ENCODE measurements at places on chromosomes 4 and X.

DNA sequence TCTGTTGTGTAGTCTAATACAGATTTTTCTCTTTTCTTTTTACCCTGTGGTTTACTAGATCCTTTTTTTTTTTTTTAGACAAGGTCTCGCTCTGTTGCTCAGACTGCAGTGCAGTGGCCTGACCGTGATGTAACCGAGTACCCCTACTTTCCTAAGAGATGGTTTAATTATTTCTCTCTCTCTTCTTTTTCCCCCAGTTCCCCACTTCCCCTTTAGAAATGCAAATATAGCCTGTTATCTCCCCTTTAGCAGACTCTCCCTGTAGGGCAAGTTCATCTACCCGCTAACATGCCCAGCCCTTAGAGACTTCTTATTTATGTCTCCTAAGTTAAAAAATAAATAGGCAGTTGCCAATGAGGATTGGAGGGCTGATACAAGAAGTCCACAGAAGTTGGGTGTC is 4.5 kb downstream of the SNX25 start:
- no peak for DNase-seq

DNA sequence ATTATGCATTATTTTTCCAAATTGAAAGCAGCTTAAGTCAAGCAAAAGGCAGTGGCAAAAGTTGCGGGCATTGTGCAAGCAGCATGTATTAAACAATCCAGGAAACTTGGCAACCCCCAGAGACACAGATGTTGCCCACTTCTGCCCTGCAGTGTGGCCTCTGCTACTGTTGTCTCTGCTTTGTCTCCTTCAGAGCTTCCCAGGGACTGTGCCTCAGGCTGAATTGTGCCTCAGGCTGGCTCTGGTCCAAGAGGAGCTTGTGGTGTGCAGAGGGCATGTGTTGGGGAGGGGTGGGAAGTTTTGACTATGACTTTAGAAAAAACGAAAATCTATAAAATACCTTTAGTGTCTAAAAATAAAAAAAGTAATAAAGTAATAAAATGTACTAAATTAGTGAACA is 201.4 kb downstream of the CCSER1 start:
- peak; percentile 62 for DNase-seq

- DNase-seq = no peak
Measured at GRCh38 chr4:171896426-171896825, 83.2 kb downstream of the GALNTL6 start.

DNA sequence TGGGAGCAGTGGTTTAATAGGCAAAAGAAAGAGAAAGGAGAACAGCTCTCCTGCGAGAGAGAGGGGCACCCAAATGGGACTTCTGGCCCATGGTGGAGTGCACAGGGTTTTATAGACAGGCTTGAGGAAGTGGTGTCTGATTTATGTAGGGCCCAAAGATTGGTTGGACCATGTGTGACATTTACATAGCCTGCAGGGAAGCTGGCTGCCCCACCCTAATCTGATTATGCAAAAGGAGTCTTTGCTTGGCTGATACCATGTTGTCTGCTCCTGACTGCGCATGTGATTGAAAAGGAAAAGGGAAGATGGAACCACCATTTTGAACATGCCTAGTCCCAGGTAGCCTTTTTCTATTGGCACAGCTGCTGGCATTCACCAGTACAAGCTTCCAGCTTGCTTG is 100.0 kb upstream of the DIPK2B start:
- DNase-seq = no peak

DNA sequence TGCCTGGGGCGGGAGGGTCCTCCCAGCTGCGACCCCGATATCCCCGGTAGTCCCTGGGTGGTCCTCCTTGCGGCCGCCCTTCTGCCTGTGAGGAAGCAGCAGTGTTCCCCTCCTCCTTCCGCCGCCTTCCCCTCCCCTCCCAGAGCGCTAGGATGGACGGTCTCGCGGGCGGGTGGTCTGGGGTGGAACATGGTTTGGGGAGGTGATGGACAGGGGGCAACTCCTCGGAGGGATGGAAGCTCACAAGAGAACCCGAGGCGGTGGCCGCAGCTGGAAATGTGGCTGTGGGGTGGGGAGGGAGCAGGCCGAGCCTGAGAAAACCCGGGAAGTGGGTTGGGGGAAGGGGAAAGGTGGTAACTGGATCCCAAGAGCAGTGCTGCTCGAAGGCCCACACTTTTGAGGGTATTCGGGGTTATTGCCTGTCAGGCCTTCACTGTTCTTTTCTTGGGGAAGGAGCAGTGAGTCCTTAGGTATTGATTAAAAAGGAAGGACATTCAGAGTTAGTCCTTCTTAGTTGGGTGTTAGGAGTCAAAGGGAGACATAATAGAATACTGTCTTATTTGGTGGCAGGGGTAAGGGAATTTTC is 581 bp downstream of the UBE2K start:
- peak; percentile 24 for DNase-seq

- DNase-seq = peak; percentile 13
Measured at GRCh38 chr4:150609131-150609530, 27.2 kb downstream of the MAB21L2 start.

DNA sequence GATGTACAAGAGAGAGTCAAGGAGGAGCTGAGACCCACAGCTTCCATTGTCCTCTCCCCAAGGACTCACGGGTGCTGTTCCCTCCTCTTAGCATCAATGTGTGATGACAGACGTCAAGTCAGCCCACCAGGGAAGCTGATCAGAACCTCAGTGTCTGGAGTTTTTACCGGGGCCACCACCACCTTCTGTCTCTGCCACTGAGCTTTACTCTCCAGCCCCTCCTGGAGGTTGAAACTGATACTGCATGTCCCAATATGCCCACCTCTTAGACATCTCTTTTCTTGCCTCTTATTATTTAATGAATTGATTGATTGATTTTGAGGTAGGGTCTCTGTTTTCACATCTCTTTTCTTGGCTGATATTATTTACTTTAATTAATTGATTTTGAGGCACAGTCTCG is 10.3 kb upstream of the AKAP17A start:
- DNase-seq = no peak

DNA sequence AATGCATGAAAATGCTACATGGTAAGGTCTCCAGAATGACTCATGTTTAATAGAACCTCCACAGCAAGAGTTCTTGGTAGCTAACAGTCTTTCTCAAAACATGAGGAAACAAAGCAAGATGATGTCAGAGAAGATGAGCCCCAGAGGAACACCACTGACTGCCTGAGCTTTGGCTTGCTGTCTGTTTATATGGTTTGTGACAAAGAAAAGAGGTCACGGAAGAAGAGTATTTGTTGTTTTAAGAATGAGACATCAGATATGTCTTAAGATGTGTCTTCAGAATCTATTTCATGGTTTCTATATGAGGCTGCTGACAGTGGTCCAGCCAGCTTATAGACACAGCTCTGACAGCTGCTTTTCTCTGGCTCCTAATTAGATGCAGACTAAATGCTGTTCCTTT is 18.8 kb upstream of the AREG start:
- peak; percentile 36 for DNase-seq

DNA sequence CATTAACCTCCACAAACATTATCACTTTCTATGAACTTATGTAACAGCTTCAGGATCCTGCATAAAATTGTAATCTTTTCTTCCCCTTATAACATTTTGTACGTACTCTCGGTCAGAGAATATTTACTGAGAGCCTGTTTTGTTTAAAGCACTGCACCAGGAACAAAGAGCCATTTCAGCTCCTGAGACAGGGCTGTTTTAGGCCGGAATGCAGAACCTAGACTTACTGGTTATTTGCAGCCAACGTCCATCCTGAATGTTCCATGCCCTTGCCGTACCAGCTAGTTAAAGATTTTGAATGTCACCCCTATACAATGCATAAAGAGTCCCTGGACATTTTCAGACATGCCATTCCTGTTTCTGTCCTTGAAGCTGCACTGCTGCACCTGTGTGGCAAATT is 248.8 kb downstream of the PCDH7 start:
- DNase-seq = no peak

DNA sequence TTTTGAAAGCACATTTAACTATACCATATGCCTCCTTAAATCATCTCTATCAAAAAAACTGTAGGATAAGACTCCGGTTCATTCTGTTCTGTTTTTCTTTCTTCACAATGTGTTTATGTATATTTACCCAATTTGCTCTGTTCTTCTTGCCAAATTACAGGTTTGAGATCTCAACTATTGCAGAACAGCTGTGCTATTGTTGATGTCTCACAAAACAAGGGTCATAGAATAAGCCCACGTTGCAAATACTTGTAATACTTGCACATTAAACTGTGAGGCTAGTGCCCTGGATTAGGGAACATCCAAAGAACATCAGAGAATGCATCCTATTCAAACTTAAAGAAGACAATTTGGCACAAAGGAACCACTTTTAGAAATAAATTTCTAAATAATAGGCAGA is 45.4 kb downstream of the ANTXR2 start:
- no peak for DNase-seq

DNA sequence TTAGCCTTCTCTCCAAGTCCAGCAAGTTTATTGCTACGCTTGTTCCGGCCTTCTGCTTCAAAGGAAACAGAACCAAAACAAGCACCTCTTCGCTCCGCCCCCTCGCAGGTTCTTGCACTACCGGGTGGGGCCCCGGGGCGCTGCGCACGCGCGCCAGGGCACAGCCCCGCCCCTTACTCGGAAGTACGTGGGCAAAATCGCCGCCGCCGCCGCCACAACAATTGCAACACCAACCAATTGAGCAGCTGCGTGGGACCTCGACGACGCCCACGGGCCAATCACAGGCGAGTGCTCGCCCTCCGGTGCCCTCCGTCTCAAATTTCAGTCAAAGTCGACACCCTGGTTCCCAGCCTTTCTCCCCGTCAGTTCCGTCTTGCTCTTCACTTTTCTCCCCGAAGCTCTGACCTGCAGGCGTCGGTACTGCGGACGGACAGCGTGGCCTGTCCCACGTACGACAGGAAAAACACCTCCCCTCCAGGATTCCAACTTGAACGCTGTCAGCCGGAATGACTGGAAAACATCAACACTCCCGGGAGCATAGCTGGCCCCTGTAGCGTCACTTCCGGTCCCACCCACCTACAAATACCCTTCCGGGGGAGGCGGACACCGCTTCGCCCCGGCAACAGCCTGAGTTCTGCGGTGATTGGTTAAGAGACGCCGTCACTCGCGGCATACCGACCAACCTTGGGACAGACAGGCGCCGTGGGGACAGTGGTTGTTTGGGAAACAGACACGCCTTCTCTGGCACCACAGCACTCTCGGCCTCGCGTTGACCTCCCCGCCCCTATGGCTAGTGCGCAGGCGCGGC is 624 bp upstream of the OTUD5 start:
- peak; percentile 98 for DNase-seq

- DNase-seq = no peak
Measured at GRCh38 chr4:188032583-188032982, 37.0 kb downstream of the ZFP42 start.

DNA sequence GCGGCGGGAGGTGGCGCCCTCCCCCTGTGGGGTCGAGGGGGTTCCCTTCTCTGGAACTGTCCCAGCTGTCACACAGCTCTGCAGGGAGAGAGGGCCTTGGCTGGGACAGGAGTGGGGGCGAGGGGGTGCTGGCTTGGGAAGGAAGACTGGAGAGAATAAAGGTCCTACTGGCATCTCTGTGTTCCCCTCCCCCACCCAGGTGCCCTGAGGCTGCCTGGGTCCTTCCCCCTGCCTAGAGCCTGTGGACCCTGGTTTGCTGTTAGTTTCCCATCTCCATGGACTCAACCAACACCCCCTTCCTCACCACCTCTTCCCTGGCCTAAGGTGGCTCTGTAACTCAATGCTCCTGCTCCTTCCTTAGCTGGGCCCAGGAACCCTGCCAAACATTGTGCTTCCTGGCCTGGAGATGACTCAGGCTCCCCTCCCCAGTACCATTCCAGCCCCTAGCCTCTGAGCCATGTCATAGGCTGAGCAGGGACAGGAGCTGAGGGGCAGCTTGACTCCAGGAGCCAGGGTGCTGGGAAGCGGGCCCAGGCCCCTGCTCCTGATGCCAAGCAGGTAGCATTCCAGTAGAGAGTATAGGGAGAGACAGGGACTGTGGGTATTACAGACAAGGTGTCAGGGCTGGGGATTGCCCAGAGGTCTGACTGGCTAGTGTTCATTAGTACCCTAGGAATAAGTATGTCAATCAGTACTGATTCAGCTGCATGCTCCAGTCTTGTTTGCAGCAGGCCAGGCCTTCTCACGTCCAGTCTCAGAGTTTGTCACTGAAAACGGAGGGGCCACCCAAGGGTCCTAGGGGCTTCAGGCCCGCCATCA is 100.7 kb downstream of the EFNB1 start:
- DNase-seq = peak; percentile 86

DNA sequence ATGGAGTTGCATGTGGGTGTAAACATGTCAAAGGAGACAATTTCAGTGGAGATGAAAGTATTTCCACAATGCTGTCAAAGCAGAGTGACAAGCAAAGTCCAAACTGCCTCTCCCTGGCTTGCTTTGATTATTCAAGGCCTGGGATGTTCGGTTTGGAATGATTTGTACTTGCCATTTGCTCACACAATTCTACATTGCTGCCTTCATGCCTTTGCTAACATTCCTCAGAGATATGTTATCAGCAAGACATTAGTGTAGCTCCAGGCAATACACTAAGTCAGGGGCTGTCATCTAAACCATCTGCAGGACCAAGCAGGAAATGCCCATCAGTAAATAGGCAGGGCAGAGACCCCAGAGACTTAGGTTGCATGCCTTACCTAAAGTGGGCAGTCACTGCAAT is 79.6 kb upstream of the C1QTNF7 start:
- no peak for DNase-seq
